Mononuclear cell (primary cell): ENCODE measurements at places on chromosomes 4 and X. TPM values are rescaled to one million over a fixed set of nuclear protein-coding genes. Genes with fewer than 3 reads are reported as not detected.

ASB5 gene
- total RNA-seq, result not detected

BCORL1 gene
- 2.2 TPM for total RNA-seq

PPEF1 gene
- 0.31 TPM for total RNA-seq

MAGEB1 gene
- not detected for total RNA-seq

FGD1 gene
- total RNA-seq, result not detected

FGF13 gene
- total RNA-seq, result 0.10 TPM

GAGE2A gene
- not detected for total RNA-seq

PDGFRA gene
- 0.94 TPM for total RNA-seq

PFKFB1 gene
- total RNA-seq, result 0.42 TPM

TREX2 gene
- total RNA-seq, result 1.2 TPM

ADH1C gene
- total RNA-seq, result not detected

DIAPH2 gene
- 31.0 TPM for total RNA-seq

HSD17B13 gene
- total RNA-seq, result 1.6 TPM

MAGEB2 gene
- not detected for total RNA-seq

ZNF711 gene
- 3.7 TPM for total RNA-seq

RAI2 gene
- 0.31 TPM for total RNA-seq

F8A2 gene
- not detected for total RNA-seq

SLC26A1 gene
- total RNA-seq, result 0.10 TPM

BEND2 gene
- total RNA-seq, result 7.7 TPM

CCDC110 gene
- not detected for total RNA-seq

CNKSR2 gene
- 15.8 TPM for total RNA-seq

FGF2 gene
- 0.31 TPM for total RNA-seq

UGT2A2 gene
- not detected for total RNA-seq

SRPK3 gene
- total RNA-seq, result under 0.01 TPM

NIPAL1 gene
- total RNA-seq, result under 0.01 TPM

SPANXN4 gene
- not detected for total RNA-seq

GPRASP3 gene
- 0.73 TPM for total RNA-seq

NSUN7 gene
- total RNA-seq, result 0.73 TPM

SPANXN3 gene
- not detected for total RNA-seq

CYBB gene
- 284 TPM for total RNA-seq

VGLL1 gene
- not detected for total RNA-seq

NXF2B gene
- not detected for total RNA-seq

SLITRK2 gene
- total RNA-seq, result not detected

KIAA1210 gene
- total RNA-seq, result not detected

NDNF gene
- not detected for total RNA-seq

FAM47E gene
- total RNA-seq, result 0.21 TPM

TMEM154 gene
- total RNA-seq, result 10.6 TPM

MAP9 gene
- total RNA-seq, result 10.3 TPM

PAK3 gene
- 0.10 TPM for total RNA-seq

DRP2 gene
- not detected for total RNA-seq

GABRG1 gene
- total RNA-seq, result not detected

TBC1D14 gene
- total RNA-seq, result 35.4 TPM

EMCN gene
- 0.10 TPM for total RNA-seq

HAND2 gene
- total RNA-seq, result not detected

TMEM144 gene
- 2.2 TPM for total RNA-seq

GAK gene
- total RNA-seq, result 62.2 TPM
